ENCODE measurements at places on chromosomes 1 and 21. TPM values are rescaled to one million over a fixed set of nuclear protein-coding genes. Genes with fewer than 3 reads are reported as not detected.

GRCh38 chr1:155064111-155064831 lies 731 bp downstream of the EFNA4 start:
- no peak for DNase-seq

DNA sequence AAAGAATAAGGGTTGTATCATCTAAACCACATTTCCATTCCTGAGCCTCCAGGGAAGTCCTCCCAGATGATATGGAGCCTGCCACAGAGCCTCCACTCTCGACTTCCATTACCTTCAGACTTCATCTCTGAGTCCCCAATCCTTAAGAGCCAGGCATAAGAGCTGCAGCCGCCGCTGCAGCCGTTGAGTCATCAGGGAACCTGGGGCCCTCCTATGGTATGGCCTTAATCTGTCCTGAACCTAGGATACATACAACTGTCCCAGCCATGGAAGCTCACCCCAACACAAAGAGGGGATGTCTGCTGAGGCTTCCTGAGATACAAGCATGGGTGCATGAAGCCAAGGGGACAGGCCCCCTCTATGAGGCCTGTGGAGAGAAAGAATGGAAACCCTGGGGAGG lies 16.3 kb downstream of the TAL1 start:
- DNase-seq = no peak

DNA sequence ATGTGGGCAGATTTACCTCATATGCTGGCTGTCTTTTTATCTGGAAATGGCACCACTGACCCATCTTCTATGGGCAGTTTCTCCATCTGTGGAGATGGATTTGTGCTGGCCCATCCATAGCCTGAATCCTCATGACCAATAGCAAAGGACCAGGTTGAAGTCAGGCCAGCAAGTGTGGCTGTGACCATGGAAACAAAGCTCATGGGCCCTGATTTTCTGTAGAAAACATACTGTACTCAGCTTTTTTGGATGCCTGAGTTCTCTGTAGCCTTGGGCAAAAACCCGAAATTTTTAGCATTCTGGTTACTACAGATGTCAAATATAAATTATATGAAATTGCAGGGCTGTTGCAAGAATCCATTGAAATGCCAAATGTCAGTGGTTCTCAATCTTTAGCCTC lies 155.0 kb downstream of the PLXNA2 start:
- no peak for DNase-seq

DNA sequence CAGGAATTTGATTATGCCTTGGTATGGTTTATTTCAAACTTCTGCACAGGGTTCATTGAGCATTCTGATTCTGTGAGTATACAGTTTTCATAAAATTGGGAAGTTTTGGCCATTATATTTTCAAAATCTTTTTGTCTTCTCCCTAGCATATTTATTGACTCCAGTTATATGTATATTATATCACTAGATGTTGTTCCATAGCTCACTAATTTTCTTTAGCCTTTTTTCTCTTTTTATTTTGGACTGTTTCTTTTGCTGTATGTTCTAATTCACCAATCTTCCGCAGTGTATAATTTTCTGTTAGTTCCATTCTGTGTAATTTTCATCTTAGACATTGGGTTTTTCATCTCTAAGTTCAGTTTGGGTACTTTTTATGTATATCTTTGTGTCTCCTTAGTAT lies 31.9 kb downstream of the ZMYM4 start:
- DNase-seq = no peak

DNA sequence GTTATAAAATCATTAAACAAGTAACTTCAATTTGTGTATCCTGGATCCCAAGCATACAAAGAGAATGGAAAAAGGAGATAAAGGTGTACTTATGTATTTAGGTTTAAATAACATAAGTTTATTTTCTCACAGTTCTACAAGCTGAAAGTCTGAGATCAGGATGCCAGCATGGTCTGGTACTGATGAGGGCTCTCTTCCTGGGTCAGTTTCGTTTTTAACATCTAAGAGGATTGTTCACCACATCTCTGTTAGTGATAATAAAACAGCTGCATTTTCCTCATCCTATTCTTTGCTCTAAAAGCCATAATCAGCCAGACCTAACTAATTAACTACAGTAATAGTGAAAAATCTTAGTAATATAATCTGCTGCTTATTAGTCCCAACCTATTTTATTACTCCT lies 5.2 kb downstream of the EGLN1 start:
- DNase-seq = no peak

- no peak for DNase-seq
Measured at GRCh38 chr1:231414260-231415016, 7.6 kb downstream of the EGLN1 start.

DNA sequence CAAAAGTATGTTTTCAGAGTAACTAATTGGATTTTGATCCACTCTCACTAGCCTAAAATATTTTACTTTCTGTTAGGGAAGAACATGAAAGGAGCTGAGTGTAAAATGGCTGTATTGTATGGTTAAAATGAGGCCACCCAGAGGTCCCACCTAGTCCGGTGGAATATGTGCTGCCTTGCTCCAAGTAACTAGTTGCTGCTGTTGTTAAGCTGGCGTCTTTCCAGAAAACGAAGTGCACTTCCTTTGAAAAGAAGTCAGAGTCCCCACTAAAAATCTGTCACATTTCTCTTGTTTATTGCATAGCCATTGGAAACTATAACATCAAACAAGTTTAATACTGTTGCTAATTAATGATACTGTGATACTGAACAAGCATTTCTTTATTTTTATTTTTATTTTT lies 3.2 kb downstream of the SLC25A33 start:
- no peak for DNase-seq

DNA sequence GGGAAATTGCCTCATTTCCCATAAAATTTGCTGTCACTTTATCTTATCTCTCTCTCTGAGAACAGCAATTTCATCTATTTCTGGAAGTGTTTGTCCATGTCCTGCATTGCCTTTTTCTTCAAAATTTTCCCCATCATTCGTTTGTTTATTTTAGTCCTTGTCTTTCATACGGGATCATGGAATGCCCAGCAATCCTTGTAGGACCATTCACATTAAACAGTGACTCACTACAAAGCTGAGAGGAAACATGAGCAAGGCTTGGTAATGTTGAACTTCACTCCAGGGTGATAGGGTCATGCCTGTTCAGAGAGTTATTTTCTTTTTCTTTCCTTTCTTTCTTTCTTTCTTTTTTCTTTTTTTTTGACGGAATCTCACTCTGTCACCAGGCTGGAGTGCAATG lies 32.2 kb upstream of the HNRNPU start:
- no peak for DNase-seq

DNA sequence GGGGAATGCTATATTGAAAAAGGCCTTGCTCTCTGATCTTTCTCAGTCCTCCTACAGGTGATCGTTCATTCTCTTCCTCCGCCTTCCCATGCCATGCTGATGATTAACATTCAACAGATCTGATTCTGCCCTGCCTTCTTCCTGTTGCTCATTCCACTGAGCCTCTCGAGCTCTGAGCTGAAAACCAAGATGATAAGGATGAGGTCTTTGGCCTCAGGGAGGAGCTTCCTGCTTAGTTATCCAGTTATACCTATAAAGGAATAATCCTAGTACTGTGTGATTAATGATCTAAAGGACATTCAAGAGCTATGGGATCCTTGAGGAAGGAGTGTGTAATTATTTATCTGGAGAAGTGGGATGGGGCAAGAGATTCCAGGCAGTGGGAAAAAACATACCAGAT lies 25.2 kb upstream of the MAP3K7CL start:
- no peak for DNase-seq

DNA sequence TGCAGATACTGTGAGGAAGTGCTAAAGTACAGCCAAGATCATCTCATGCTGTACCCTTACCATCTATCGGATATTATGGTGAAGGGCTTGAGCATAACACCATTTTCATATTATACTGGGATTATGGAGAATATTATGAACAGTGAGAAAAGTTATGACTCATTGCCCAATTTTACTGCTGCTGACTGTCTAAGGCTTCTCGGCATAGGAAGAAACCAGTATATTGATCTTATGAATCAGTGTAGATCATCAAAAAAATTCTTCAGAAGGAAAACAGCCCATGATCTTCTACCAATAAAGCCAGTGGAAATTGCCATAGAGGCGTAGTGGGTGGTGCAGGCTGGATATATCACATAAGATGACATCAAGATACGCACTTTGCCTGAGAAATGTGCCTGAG lies 47.7 kb downstream of the PPIAL4G start:
- no peak for DNase-seq

DNA sequence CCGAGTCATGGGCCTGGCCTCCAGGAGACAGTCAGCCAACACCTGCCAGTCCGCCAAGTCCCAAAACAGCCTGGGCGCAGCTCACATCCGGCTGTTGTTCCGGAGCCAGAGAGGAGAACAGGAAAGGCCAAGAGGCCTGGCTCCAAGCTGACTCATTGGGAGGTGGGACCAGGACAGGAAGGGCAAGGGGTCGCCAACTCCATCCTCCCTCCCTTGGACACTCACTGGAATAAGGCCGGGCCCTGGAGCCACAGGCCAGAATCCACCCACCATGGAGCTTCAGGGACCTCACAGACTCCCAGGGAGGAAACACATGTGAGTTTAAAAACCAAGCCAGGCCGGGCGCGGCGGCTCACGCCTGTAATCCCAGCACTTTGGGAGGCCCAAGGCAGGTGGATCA lies 25.1 kb upstream of the CLIC4 start:
- DNase-seq = peak; percentile 61

DNA sequence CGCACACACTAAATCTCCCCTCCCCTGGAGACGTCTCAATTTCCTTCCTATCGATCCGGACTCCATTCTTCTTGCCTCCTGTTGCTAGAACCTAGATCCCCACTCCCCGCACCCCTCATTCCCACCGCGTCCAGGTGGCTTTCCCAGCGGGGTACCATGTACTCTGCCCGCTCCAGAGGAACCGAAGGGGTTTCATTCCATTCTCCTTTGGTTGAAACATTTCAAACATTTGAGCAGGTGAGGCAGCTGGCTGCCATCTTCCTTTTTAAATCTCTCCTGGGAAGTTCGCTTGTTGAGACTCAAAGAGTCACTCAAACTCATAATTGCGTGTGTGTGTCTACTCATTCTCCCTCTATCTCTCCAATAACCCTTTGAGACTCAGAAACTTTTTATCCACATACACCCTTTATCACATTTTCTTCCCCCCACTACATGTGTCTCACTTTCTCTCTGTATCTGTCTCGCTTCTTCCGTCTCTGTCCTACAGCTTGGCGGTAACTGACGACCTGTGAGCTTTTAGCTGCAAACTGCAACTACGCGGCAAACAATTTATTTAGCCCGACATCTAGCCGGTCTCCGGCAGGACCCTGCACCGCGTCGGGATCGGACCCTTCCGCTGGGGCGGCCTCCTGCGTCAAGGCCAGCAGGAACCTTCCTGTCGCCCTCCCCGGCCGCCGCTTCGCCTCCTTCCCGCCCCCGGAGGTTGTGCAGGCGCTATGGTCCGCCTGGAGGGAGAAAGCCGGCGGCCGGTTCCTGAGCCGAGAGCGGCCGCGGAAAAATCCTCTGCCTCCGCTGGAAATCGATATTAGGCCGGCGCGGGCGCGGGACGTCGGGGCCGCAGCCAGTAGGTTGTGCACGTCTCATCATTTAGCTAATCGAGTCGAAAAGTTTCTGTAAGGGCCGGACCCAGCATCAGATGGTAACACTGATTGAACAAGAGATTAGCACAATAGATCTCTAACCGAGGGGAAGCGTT lies 3.0 kb upstream of the FOXD3 start:
- DNase-seq = no peak

- DNase-seq = no peak
Measured at GRCh38 chr1:47786316-47786715, 210.9 kb downstream of the TRABD2B start.

- DNase-seq = no peak
Measured at GRCh38 chr1:158099185-158099584, 81.5 kb upstream of the CD1D start.

DNA sequence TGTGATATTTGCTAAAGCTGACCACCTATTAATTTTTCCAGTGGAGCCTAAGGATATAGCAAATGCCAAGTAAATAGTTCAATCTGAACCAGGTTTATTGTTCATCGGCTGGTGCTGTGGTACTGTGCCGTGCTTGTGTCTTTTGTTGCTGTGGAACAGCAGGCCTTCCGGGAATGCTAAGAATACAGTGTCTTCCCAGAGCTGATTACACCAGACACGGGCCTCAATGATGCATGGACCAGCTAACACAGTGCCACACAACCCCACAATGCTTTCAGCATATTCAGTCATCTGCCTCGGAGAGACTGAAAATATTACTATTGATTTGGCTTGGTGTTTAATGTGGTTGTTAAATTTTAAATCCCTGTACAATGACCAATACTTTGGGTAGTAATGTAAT lies 415.4 kb downstream of the PTBP2 start:
- DNase-seq = no peak

GRCh38 chr1:19070891-19071621 lies 114.6 kb upstream of the IFFO2 start:
- no peak for DNase-seq

NBPF4 gene
- not detected for total RNA-seq

CGN gene
- total RNA-seq = 3.0 TPM

UBQLN4 gene
- total RNA-seq = 19.5 TPM

FCAMR gene
- not detected for total RNA-seq

SH2D2A gene
- total RNA-seq = not detected

HIVEP3 gene
- total RNA-seq = 4.2 TPM

HFM1 gene
- total RNA-seq = 9.0 TPM
